ENCODE measurements at places on chromosomes 6 and 20.

DNA sequence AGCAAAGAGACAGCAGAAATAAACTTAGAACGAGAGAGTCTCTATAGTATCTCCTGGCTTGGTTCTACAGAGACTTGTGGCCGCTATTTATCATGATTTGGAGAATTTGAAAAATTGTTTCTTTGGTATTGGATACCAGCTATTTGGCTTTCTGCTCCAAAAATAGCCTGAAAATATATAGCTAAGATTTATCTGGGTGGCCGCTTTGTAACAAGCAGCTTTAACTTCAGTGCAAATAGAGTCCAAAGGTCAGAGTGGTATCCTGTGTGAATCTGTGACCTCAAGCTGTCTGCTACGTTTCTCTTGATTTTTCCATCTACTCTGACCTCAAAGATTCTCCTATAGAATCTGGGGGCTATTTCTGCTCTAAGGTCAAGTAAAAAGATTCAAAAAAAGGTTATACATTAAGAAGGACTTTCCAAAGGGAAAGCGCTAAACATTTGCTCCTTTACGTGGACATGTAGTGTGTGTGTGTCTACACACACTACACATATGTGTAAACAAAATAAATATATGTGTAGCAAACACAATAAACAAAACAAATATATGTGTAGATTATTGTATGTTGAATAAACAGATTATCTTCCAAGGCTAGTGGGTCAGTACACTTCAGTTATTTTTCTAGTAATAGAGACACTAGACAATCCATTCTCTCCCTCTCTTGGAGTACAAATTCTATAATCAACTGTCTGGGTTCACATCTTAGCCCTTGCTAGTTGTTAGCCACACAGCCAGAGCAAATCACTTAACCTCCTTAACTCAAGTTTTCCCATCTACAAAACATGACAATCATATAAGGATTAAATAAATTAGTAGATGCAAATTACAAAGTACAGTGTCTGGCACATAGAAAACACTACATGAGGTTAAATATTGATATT lies 40.8 kb downstream of the CHD6 start:
- DNase-seq: no peak

DNA sequence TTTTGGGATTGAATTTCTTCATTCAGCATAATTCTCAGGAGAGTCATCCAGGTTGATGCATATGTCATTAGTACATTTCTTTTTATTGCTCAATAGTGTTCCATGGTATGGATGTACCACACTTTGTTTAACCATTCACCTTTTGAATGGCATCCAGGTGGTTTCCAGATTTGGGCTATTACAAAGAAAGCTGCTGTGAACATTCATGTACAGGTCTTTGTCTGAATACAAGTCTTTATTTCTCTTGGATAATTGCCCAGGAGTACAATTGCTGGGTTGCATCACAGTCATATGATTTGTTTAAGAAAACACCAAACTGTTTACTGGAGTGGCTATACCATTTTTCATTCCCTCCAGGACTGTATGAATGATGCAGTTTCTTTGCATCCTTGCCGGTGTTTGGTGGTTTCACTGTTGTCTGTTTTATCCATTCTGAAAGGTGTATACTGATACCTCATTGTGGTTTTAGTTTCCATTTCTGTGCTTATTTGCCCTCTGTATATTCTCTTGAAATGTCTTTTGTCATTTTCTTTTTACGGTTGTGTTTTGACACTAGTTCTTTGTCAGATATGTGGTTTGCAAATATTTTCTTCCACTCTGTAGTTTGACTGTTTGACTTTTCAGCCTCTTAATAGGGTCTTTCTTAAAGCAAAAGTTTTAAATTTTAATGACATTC lies 8.8 kb downstream of the CDKAL1 start:
- no peak for DNase-seq

- DNase-seq: no peak
Measured at GRCh38 chr6:168100011-168100802, 21.2 kb upstream of the FRMD1 start.

DNA sequence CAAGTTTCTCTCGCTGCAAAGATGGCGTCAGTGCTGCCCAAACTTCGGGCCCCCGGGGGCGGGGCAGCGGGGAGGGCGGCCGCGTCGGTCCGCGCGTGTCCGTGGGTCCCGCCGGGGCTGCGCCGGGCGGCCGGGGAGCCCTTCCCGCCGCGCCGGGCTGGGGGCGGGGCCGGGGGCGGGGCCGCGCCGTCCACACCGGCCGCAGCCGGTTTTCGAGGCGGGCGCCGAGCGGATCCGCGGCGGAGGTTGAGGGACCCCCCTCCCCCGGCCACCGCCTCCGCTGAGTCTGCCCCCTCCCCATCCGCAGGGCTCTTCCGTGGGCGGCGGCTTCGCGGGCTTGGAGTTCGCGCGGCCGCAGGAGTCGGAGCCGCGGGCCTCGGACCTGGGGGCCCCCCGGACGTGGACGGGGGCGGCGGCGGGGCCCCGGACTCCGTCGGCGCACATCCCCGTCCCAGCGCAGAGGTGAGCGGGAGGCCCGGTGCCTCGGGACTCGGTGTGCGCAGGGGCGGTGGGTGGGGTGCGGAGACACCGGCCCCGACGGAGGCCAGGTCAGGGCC lies 572 bp downstream of the SLC2A4RG start:
- no peak for DNase-seq

GRCh38 chr20:60201198-60201835 lies 243.1 kb downstream of the CDH26 start:
- no peak for DNase-seq

GRCh38 chr6:136751522-136751956 lies 40.7 kb downstream of the MAP3K5 start:
- no peak for DNase-seq

GRCh38 chr6:142886431-142887170 lies 58.4 kb downstream of the HIVEP2 start:
- no peak for DNase-seq

GRCh38 chr6:143586557-143586956 lies 75.0 kb upstream of the FUCA2 start:
- DNase-seq: no peak

DNA sequence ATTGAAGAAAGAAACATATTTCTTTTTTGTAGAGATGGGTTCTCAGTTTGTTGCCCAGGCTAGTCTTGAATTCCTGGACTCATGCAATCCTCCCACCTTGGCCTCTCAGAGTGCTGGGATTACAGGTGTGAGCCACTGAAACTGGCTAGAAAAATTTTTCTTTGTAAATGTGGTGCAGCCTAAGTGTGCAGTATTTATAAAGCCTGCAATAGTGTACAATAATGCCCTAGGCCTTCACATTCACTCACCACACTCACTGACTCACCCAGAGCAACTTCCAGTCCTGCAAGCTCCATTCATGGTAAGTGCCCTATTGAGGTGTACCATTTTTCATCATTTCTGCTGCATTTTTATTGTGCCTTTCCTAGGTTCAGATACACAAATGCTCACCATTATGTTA lies 31.4 kb downstream of the NHSL1 start:
- no peak for DNase-seq

GRCh38 chr20:50709636-50709973 lies 18.3 kb upstream of the RIPOR3 start:
- DNase-seq: no peak

- DNase-seq: no peak
Measured at GRCh38 chr20:33578510-33578909, 83.6 kb upstream of the C20orf144 start.

DNA sequence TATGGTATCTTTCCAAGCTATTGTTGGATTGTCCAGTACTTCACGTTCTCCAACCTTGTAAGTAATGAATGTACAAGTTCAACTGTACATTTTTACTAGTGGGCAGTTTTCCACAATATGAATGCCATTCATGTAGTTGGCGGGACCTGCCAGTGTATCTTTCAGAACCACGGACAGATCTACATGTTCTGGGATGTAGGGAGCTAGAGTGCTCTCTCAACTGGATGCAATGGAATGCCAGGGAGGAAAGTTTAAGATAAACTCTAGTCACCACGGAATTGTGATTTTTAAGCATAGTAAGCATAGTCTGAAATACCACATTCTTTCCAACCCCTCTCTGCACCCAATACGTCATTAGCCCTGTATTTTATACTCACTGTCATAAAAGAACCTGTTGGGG lies 21.5 kb upstream of the HLA-C start:
- no peak for DNase-seq

DNA sequence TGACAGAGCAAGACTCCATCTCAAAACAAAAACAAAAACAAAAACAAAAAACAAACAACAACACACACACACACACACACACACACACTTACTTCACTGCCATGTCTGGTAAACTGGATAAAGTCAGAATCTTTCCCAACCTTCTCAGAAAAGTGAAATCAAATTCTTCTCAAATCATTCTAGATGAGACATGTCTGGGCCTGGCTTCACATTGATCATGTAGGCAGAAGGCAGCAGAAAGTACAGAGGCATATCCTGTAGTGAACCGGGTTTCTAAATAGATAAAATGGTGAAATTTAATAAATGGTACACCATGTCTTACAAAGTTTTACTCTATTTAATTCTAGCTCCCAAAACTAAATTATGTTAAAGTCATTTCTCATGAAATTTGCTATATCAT lies 14.9 kb upstream of the MRS2 start:
- DNase-seq: no peak

DNA sequence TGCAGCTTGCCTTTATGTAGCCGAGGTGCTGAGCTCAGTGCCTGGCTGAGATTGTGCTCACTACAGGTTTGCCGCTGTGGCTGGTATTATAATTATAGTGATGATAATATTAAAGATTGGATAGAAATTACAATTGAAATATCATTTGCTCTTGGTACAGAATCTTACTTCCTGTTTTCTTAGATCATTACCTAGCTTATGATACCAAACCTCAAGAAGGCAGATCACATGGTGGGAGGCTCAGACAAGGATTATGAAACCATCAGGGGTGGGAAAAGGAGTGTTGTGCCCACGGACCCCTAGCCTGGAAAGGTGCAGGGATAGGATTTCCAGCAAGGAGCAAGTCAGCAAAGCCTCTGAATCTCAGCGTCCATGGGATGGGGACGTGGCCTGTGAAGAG lies 70.6 kb downstream of the IGF2R start:
- no peak for DNase-seq

DNA sequence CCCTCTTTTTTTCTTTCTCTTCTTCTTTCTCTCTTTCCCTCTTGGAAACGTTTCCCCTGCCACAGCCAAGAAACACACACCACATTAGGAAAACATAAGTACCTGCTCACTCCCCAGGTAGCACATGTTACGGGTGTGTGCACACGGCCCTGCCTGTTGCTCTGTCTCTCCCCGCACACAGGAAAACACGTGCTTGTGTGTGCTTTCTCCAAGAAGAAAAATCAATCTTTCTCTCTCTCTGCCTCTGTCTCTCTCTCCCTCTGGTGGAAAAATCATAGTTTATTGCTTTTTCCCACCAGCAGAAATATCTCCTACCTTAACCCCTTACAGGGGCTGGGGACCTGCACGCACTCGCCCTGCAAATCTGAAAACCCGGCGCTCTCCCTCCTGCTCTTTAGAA lies 102.3 kb downstream of the EDN3 start:
- DNase-seq: no peak

DNA sequence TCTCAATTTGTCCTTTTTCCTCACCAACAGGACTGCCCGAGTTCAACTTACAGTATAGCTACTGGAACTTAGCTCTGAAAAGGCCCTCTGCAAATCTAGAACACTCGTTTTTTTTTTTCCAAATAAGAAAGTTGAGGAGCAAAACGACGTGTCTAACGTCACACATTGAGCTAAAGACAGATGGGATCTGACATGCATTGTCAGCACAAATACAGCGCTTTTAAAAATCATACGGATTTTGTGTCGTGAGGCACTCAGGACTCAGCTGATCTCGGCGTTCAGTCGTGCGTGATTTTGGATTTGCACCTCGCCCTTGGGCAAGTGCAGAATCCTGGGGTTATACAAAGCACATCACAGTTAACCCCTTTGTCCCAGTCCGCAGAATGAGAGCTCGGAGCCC lies 94.7 kb upstream of the ZNF322 start:
- DNase-seq: no peak

DNA sequence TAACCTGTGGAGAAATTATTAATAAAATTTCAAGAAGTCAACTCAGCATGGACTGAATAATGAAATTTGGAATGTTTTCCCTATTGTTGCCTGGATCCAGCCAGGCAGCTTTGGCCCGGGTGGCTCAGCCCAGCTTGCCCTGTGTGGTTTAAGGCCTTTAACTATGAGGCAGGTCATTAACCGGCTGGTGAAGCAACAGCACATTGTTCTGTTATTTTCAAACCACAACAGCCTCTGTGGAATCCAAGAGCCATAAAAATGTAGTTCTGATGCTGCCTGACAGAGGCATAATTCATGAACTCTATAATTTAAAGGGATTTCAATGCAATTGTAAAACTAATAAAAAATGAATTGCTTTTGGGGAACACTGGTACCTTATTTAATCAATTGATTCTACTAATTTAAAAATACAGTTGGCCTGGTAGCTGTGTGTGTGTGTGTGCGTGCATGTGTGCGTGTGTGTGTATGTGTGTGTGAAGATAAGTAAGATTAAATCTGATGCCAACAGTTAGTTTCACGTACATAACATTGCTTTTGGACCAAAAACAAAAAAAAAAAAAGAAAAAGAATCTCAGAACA lies 117.7 kb downstream of the RPS12 start:
- no peak for DNase-seq

DNA sequence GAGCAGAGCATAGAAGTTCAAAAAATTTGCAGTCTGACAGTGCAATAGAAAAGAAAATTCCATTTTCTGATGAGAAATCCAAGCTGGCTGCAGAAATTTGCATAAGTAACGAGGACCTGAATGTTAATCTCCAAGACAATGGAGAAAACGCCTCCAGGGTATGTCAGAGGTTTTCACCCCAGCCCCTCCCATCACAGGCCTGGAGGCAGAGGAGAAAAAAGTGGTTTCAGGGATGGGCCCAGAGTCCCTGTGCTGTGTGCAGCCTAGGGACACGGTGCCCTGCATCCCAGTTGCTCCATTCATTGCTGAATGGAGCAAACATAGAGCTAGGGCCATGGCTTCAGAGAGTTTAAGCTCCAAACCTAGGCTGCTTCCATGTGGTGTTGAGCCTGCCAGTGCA lies 327.9 kb upstream of the KHDRBS2 start:
- DNase-seq: no peak

DNA sequence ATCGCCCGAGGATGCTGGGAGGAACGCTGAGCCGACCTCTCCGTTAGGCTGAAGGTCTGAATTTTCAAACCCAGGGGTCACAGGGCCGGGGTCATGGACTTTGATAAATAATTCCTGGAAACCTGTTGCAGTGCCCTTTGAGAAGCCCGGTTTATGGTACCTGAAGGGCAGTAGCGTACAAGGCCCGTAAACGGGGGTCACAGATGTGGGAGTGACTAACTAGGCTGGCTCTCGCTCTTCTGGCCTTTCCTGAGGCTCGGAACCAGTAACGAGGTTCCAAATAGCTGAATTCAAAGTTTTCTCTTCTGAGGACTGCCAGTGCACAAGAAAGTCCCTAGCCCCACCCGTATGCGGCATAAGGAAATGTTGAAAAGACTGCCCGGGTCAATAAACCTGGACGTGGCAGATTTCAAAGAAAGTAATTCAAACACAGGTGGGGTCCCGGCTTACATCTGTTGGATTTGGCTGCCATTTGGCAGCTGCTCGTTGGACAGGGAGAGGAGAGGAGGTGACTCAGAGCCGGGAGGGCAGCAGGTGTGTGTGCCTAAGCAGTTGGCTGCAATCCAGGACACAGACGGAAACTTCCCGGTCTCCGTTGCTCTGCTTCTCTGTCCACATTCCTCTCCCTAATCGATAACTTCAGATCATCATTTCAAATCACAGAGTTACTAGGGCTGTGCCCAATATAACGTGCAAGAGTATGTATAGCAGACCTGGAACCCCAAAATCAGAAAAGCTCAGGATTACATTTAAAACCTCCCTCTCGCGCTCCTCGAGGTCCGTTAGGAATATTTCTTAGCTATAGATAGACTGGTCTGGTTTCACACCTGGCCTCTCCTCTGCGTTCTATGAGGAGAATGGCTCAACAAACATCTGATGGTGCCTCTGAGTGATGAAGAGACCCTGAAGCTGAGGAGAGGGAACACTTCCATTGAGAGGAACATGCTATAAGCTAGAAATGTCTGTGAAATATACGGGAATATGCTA lies 765 bp upstream of the GMDS start:
- DNase-seq: no peak
